Effector CD4-positive, alpha-beta T cell (primary cell): ENCODE measurements at places on chromosomes 11 and 22.

DNA sequence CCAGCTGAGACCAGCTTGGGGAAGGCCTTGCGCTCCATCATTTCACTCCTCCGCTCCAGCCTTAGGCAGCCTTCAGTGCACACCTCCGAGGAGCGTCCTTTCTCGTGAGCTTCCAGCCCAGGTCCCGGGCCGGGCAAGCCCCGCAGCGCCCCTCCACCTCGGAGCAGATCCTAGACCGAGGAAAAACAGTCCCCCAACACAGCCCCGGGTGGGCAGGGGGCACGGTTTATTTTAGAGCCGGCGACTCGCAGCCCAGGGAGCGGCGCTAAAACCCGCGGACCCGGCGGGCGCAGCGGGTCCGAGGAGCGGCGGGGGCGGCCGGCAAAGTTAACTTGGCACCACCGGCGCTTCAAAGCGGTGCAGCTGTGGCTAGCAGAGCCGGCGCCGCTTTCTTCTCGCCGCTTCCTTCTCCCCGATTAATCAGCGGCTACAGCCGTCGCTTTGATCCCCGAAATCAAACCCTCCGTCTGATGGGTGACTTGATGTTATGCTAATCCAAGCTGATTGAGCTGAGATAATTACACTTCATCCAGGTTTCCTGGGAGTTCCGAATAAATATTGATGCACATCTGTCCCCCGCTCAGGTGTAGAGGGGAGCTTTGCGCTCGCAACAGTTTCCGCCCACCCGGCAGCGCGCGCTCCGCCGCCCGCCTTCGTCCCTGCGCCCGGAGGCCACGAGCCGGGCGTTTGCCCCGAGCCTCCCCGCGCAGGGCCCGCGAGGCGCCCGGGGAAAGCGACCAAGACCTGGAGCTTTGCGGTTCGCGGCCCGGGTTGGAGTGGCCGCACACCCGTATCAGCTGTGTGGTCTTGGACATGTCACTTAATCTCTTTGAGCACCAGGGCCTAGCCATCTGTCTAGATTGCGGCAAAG, 192.7 kb downstream of the BUD13 start:
- no peak for DNase-seq

DNA sequence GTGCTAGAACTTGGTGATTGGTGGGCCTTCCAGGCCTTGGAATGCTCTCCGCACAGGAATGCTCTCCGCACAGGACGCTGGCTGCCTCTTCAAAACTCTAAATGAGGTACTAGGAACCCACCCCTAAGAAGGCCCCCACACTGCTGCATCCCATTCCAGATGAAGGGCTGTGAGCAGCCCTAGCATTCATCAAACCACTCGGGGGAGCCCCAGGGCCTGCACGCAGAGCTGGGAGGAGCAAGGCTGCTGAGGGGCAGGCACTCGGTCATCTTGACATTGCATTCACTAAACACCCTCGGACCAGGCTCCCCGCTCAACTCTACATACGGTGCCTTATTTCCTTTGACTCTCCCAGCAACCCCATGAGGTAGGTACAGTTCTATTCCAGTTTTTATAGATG, 49.2 kb upstream of the EMID1 start:
- no peak for DNase-seq

DNA sequence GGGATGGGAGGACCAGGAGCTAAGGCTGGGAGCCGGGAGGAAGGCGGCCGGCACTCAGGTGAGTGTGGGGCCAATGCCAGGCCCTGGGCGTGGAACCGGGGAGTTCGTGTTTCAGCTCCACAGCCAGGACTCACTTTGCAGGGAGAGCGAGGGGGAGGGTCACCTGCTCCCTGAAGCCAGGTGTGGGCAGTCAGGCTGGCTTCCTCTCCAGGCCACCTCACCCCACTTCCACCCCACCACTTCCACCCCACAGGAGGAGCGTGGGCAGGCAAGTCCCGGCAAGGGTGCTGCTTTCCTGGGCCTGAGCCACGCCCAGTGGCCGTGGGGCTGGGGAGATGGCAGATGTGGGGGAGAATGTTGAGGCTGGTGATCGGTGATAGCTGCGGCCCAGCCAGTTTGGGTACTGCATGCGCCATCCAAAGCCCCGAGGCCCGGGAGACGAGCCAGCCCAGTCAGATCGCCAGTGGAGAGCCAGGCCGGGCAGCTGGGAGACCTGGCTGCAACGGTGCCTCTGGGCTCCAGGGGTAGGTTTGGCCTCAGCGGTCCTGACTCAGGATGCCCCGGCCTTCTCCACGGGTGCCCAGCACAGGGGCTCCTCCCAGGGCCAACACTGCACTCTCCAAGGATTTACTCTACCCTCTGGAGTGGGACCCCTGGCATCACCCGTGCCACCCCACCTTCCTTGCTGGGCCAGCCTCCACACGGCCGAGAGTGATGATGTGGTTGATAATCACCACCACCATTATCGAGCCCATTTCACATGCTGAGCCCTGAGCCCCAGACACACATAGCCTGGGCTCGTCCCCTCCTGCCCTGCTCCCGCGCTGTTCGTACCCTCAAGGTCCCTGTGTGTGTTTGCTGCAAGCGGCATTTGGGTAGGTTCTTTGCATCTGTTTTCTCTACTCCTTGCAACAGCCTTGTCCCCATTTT, 93.8 kb downstream of the WNT7B start:
- no peak for DNase-seq

DNA sequence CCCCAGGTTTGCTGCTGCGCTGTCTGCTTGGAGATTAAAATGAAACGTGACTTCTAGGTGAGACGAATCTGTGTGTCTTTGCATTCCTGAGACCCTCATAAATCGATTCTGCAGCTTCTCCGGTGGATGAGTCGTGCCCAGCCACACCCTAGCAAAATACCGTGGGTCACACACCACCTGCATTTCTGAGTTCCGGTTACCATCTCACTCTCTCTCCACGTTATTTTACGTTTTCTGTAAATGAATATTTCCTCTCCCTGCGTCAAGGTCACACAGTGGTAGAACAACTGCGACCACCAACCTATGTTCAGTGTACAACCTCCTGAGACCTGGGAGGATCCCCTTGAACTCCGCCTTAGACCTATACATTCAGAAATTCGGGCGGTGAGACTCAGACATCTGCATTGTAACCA, 1.1 kb downstream of the YWHAH start:
- DNase-seq = no peak

DNA sequence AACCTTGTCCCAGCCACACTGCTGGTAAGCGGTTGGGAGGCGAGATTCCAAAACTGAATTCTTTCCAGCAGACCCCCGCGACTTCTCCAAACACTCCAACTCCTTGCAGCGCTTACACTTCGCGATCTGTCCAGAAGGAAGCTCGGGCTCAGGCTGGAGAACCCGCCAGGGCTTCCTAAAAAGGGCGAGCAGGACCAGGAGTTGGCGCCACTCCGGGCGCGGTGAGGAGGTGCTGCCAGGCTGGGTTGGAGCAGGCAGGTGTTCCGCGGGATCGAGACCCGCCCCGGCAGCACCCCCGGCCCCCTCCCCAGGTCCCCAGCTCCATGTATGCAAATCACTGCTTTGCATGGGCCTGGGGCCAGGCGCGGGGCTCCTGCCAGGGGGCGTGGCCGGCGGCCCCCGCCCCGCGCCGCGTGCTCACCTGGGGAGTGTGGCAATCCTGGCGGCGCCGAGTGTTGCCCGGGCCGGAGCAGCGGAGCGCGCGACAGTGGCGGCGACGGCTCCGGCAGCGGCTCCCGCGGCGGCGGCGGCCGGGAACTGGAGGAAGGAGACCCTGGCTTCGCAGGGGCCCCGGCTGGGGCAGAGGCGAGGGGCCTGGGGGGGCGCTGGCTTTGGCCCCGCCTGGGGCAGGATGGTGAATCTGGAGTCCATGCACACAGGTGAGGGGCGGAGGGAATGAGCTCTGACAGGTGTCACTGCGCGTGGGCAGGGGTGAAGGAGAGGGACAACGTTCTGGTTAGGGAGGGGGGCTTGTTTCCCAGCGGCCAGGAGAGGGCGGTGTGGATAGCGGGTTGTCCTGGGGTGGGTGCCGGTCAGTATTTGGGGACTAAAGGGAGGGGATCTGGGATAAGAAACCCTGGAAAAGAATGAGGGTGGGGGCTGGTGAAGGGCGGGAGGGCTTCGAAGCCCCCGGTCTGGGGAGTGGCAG, at the start of gene POU2F3:
Gene POU2F3, plus strand, starts transcription at position 428 of the 928 bp plus-strand sequence. Its CDS starts 204 bp downstream, at position 632.
- no peak for DNase-seq

DNA sequence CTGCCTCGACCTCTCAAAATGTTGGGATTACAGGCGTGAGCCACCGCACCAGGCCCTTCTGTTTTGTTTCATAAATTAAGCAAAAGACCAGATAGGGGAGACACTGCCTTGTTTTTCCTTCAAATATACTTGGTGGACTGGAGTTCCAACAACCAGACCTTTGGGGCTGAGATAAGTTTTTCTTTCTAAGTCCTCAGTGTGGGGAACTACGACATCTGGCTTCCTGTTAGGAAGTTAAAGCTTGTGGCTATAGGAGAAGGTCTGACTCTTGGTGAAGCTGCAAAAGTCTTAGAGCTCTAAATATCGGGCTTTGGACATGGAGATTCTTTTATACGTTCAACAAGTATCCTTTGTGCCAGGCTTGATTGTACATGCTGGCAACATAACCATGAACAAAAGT, 64.1 kb upstream of the EED start:
- DNase-seq = no peak

- no peak for DNase-seq
Measured at GRCh38 chr22:48811885-48812284, 1015.8 kb downstream of the BRD1 start.

DNA sequence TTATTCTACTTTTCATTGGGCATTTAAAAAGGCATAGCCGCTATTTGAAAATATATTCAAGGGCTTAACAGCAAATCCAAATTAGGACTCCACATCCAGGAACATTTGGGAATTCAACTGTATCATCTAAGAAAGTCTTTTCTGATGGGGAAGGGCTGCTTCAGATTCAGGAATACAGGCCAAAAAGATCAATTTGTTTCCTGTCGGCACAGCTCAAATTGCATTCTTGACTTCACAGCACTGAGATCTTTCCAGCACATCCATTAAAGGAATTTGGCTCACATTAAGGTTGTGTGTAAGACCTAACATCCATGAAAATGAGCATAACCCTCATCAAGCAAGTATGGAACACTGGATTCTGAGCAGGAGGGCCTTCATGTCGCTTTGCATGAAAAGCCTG, 1169.5 kb upstream of the CCDC90B start:
- no peak for DNase-seq

GRCh38 chr11:35089666-35090065, 49.3 kb upstream of the CD44 start:
- no peak for DNase-seq

DNA sequence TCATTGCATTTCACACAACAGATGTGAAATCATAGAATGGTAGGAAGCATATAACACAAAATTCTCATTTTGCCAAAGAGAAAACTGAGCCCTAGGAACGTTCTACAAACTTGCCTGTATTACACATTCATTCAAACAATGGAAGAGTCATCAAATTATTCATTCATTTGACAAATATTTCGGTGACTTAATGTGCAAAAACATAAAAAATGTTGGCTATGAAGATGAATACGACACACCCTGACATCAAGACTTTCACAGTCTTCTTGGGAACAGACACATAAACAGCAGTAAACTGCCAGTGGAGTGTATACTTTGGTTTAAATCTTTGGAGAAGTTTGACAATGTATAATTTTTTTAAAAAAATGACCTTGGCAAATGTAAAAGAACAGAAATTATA, 20.4 kb upstream of the C11orf87 start:
- no peak for DNase-seq
